Transverse colon (tissue), 4 donors: ENCODE measurements at places on chromosomes 4 and X. TPM values are rescaled to one million over a fixed set of nuclear protein-coding genes. Genes with fewer than 3 reads are reported as not detected.

ASB9 gene
- total RNA-seq: 3.0 TPM

AFM gene
- not detected for total RNA-seq

- DNase-seq: no peak
Observed at GRCh38 chrX:139360356-139360755, 170.2 kb upstream of the F9 start.

DNA sequence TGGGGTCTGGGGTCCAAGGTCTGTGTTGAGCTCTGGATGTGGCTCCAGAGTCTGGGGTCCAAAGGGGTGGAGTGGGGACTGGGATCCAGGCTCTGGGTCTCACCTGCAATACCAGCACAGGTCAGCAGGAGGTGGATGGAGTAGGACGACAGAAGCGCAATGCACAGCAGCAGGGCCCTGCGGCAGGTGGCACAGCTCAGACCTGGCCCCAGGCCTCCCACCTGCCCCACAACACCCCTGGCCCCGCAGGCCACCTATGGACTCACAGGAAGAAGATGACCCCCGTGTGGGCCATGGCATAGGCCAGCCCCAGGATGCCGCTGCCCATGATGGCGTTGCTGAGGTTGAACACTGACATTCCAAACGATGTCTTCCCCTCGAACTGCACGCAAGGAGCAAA, 3.4 kb downstream of the SLC38A5 start:
- no peak for DNase-seq

GRCh38 chr4:113539408-113539807, 222.1 kb downstream of the CAMK2D start:
- DNase-seq: no peak

GRCh38 chrX:72180539-72180938, 1.0 kb upstream of the PIN4 start:
- DNase-seq: no peak
